ENCODE measurements at places on chromosomes 2 and 18. TPM values are rescaled to one million over a fixed set of nuclear protein-coding genes. Genes with fewer than 3 reads are reported as not detected.
A peak's percentile ranks its signal among the peaks of the same experiment; 100 is the strongest.

DNA sequence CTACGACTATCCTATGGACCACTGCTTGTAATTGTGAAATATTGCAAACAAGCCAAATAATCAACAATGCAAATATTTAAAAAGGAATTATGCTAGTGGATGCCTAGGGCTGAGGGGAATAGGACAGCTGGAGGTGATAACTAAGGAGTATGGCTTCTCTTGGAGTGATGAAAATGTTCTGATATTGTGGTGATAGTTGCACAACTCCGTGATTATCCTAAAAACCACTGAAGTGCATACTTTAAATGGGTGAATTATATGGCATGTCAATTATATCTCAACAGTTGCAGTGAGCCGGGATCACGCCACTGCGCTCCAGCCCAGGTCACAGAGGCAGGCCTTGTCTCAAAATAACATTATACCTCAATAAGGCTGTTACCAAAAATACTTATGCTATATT, 125.1 kb upstream of the SH3BP4 start:
- DNase-seq, result no peak

- DNase-seq, result no peak
Measured at GRCh38 chr2:37739153-37739552, 67.7 kb upstream of the CDC42EP3 start.

DNA sequence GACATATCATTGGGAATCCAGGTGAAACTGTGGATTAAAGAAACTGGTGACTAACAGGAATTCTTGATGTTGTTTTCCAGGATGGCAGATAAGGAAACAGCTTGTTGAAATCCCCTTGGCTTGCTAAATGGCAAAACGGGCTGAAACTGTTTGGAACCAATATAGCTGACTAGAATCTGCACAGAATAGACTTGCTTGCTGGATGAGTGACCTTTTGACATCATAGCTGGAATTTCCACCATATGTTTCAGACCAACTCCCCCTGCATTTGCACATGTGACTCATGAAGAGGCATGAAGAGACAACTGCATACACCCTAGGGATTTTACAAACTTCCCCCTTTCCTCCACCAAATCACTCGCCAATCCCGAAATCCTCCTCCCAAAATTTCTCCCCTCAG, 87.7 kb upstream of the LYPD1 start:
- DNase-seq, result no peak

The B3GNT7 gene
- total RNA-seq, result 4.2 TPM

- peak; percentile 75 for DNase-seq
Measured at GRCh38 chr2:189210250-189211087, 30.9 kb upstream of the COL5A2 start.

DNA sequence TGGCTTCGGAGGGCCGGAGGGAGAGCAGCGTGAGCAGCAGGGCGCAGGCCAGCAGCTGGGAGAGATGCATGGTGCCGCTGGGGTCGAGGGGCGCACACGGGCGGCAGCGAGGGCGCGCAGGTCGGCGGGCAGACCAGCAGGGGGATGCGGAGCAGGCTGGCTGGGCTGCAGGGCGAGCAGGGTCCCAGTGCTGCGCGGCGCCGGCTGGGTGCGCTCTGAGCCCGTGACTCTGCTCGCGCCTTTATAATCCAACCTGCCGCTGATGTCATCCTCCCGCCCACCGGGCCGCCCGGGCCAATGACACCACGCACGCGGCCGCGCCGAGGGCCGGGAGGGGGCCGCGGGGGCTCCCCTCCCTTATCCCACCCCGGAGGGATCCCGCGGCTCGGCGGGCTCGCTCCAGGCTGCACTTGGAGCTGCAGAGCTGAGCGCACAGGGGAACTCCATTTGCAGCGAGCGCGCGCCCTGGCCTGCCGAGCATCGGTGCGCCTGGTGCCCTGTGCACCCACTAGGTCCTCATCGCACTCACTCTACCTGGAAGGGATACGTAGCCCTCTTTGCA, at the start of gene NPPC:
TSS of gene NPPC (minus strand) at position 217 of the 562 bp plus-strand sequence. CDS start at position 70, 147 bp downstream.
- peak; percentile 59 for DNase-seq

- DNase-seq, result no peak
Measured at GRCh38 chr2:26202981-26203490, 30.1 kb downstream of the GAREM2 start.

DNA sequence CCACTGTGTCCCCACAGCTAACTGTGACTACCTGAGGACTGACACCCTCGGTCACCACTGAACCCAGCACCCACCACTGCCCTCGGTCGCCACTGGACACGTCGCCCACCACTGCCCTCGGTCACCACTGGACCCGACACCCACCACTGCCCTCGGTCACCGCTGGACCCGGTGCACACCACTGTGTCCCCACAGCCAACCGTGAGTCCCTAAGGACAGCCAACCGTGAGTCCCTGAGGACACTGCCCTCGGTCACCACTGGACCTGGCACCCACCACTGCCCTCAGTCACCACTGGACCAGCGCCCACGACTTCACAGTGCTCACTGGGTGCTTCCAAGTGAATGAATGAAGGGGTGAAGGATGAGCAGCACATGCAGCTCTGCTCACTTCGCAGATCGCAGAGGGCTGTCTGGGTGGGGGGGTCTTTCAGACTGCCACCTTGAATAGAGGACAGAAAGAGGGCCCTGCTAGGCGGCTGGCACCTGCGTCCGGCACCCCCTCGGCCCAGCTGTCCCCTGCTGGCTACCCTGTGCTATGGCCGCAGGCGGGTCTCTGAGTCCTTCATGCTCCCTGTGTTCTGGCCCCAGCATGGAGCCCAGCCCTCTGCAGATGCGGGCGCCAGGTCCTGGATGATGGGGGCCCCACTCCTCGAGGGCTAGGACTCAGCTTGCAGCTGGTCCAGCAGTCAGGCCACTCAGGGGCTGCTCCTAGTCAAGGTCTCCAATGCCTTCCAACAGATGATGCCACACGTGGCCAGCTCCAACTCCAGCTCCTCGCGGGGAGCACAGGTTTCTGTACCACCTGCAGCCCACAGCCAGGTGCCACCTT, 51.4 kb upstream of the GPC1 start:
- DNase-seq, result no peak

DNA sequence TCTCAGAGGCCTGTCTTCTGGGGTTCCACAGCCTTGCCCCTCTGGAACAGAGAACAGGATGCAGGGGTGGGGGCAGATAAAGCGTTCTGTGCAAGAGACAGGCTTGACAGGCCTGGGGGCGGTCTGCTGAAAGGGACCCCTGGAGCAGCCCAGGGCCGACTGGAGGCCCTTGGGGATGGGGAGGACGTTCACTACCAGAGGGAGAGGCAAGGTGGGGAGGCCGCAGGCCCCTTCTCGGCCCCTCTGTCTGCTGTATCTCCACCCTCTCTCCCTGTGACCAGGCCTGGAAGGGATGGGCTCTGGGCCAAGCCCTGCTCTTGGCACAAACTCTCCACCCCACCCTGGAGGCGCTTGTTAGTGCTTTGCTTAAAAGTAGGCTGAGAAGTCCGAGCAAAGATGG, 27.3 kb upstream of the INHBB start:
- peak; percentile 78 for DNase-seq

DNA sequence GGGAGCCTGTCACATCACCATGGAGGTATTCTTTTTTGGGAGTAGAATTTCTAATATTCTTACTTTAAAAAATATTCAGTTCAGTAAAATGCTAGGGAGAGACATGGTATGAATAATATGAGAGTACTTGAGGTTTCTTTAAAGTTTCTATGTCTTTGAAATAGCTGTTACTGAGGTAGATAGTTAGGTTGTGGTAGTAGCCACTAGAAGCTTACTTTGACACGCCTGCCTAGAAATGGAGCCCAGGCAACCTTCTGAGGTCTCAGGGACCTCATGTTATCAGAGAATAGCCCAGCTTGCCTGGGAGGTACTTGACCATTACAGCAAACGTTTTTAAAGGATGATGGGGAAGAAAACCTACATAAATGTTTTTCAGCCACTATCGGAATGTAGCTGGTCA, 131.2 kb downstream of the AGPS start:
- no peak for DNase-seq

The TUBA4B gene
- total RNA-seq, result not detected

GRCh38 chr2:112627060-112628040, 18.4 kb upstream of the SLC20A1 start:
- DNase-seq, result peak; percentile 64

- DNase-seq, result no peak
Measured at GRCh38 chr2:15278296-15278695, 282.8 kb downstream of the NBAS start.

The FSHR gene
- not detected for total RNA-seq

- DNase-seq, result no peak
Measured at GRCh38 chr2:239775623-239776435, 249.3 kb downstream of the NDUFA10 start.

The MYO5B gene
- 9.9 TPM for total RNA-seq

- no peak for DNase-seq
Measured at GRCh38 chr18:24111936-24112335, 26.9 kb upstream of the CABYR start.

GRCh38 chr2:207385076-207385475, 144.7 kb upstream of the CREB1 start:
- no peak for DNase-seq

DNA sequence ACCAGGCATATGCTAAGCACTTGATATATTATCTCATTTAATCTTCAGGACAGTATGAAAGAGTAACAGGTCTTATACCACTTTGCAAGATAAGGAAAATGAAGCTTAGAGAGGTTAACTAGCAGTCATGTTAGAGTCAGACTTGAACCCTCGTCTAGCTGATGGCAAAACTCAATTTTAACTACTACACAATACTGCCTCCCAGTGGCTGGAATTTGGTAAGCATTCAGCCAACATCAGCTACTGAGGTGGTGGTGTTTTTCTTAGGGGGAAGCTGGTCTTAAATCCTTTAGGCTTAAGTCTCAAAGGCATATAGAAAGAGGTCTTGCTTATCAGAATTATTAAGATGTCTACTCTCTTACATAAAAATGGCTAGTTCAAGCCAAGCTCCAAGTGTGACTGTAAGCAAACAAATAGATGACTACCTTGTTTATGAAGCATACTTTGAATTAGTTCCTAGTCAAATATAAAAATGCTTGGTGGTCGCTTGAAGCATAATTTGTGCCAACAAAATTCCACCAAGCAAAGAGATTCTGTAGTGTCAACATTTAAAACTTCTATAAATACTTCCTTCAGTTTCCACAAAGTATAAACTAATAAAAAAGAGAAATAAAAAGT, 325.4 kb upstream of the FIGN start:
- no peak for DNase-seq

- no peak for DNase-seq
Measured at GRCh38 chr2:161163440-161163839, 3.2 kb downstream of the TANK start.

GRCh38 chr18:53489266-53489665, 735.2 kb downstream of the MBD2 start:
- no peak for DNase-seq

DNA sequence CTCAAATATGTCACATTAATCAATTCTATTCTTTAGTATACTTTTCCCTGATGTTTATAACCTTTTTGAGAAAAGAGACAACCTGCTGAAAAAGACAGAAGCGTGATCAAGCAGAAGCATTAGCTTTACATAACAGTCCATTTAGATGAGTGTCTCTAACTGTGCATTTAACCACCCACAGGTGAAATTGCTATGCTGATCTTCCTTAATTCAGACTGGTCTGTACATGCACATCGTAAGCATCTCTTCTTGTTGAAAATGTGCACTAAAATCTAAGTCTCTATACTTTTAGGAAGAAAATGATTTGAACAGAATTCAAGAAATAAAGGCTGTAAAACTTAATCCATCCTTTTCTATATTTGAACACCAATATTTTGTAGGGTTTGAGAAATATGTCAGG, 794.4 kb upstream of the FSHR start:
- DNase-seq, result no peak

DNA sequence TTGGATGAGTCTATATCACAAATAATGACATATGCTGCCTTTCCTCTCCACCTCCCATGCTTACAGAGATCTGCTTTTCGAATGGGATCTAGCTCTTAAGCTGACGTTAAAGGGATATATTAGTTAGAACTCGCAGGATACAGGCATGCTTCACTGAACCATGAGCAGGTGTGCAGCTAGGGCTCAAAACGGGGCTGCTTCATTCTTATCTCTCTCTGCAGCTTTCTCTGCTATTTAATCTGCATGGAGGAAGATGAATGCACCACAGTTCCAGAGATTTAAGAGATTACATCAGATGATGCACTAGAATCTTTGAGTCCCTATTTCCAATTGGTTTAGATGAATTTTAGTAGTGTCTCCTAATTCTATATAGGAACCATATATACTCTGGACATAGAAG, 327.0 kb downstream of the RAD51AP2 start:
- no peak for DNase-seq

DNA sequence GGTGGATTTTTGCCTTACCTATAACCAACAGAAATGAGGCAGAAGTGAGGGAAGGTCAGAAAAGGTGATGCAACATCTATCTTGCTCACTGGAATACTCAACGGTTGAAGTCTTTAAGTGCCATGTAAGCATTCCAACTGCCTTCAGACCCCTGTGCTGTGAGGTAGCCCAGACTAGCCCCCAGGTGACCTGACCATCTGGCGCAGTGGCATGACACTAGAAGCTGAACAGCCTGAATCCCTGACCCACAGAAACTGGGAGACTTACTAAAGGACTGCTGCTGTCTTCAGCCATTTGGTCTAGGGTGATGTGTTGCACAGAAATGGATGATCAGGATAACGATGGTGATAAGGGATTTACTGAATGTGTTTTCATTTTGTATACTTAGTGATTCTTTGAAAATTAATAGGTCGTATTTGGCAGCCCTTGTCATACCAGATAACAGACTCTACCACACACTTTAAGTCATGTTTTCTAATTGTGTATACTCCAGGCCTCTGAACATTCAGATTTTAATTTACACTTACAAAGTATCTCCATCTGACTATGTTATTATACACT, 161.5 kb downstream of the STK39 start:
- DNase-seq, result no peak

The FAM98A gene
- 48.1 TPM for total RNA-seq

DNA sequence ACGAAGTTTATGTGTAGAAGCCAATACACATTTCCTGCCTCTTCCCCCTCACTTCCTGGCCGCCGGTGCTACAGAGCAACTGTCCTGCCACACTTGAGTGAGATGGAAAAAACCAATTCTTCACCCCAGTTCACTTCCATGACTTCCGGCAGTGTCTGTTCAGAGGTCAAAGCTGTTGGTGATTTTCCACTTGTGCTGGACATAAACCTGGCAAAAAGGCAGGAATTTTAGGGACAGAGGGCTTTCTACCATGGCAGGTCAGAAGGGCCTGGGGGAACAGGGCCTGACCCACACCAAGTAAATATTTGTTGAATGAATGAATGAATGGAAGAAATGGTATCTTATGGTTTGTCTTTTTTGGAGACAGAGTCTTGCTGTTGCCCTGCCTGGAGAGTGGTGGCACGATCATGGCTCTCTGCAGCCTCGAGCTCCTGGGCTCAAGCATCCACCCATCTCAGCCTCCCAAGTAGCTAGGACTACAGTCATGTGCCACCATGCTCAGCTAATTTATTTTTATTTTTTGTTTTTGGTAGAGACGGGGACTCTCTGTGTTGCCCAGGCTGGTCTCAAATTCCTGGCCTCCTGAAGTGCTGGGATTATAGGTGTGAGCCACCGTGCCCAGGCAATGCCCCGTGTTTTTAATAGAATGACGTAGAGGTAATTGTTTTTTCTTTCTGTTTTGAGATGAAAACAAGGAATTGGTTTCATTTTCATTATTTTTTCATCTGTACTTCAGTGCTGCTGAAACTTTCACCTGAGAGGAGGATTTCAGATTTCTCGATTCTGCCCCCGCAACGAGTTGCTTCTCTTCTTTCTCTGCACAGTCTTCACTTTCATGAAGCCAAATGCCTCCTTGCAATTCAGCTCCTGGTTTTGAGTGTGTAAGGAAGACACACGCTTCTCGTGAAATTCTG, 48.0 kb upstream of the LPIN2 start:
- DNase-seq, result no peak
